ENCODE measurements at places on chromosomes 5 and 9. TPM values are rescaled to one million over a fixed set of nuclear protein-coding genes. Genes with fewer than 3 reads are reported as not detected.
A peak's percentile ranks its signal among the peaks of the same experiment; 100 is the strongest.

Gene STC2
- 0.92 TPM for total RNA-seq

DNA sequence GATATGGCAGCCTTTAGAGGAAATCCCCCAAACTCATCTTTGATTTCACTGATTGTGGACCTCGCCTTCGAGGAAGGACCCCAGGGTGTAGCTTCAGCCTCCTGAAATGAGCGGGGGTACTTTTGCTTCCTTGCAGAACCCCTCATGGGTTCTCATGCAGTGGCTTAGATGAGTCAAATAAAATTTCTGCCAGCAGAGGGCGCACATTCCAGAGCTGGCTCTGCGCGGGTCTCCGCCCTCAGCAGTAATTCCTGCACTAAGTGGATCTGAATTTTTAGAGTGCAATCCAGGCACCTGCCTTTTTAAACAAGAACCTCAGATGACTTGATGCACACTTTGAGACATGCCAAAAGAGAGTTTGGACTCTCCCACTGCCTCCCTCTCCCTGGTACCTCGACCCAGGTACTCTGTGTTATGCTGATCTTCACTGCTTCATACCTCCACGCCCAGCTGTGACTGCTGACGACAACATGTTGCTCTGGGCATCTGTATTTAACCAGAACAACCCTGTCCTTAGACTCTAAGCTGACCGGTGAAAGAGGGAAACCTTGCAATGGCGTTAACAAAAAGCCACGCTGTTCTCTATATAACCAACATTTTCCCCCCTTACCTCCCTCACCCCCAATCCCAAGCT, 7.3 kb downstream of the EGFLAM start:
- peak; percentile 65 for DNase-seq

Gene DAPK1
- total RNA-seq, result 72.0 TPM

GRCh38 chr5:124453221-124454051, 293.0 kb downstream of the ZNF608 start:
- DNase-seq, result no peak

DNA sequence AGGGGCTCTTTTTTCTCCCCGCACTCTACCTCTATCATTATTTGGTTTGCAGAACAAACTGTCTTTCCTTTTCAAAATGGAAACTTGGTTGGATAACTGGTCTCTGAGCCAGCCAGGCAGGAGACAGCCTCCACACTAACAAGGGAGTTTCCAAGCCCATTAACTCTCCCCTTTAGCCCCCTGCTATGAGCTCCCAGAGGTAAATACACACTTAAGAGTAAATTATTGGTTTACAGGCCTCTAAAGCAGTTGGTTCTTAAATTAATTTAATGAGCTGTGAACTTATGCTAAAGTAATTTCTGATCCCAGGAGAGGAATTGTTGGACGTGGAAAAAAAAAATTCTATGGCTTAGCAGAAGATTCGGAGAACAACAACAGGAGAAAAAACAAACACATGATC, 30.3 kb downstream of the EPB41L4A start:
- DNase-seq, result no peak

Gene FOXD4L5
- total RNA-seq, result not detected

- no peak for DNase-seq
These were observed 271.5 kb downstream of the ARRDC3 start for GRCh38 chr5:91111473-91112238.

DNA sequence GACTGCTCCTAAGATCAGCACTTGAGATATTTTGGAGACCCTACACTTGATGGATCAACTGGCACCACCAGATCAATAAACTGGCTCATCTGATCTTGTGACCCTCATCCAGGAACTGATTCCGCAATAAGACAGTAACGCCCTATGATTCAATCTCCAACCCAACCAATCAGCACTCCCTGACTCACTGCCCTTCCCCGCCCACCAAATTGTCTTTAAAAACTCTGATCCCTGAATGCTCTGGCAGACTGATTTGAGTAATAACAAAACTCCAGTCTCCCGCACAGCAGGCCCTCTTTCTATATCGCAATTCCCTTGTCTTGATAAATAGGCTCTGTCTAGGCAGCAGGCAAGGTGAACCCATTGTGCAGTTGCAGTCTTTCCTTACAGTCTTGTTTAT, 677.0 kb downstream of the LRRC70 start:
- no peak for DNase-seq

Measured in ovary (tissue), 10 donors.